ENCODE measurements at places on chromosomes 1 and 21.

- no peak for DNase-seq
Observed at GRCh38 chr1:147800804-147801203, 40.4 kb upstream of the GJA5 start.

DNA sequence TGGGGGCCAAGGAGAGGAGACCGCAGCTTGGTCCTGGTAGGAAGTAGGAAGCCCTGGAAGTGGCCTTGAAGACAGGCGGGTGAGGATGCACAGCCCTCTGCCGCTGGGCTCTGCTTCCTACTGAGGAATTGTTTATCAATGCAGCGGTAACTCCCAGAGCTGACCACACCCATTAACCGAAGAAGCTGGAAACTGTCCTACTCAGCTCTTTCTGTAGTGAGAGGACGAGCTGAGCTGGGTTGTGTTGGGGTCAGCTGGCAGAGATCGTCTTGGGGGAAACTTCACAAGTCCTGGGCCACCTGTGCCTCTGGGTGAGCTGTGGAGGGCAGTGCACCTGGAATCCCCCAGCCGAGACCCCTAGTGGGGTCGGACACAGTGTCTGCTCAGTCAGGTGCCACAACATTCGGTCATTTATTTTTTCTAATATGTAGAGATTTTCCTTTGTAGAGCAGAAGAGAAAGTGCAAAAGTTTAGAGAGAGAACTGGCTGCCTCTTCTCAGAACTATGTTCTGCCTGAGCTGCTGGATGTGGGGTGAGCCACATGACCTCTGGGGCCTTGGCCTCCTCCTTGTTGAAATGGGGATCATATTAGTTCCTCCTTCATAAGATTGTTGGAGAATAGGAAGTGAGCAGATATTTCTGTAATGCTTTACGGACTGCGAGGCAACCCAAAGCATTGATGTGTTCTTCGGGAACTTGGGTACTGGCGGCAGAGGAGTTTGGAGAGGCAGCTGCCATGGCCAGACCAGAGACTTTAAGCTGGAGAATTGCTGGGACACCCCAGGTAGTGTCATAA lies 3.6 kb downstream of the NECAP2 start:
- DNase-seq: no peak

DNA sequence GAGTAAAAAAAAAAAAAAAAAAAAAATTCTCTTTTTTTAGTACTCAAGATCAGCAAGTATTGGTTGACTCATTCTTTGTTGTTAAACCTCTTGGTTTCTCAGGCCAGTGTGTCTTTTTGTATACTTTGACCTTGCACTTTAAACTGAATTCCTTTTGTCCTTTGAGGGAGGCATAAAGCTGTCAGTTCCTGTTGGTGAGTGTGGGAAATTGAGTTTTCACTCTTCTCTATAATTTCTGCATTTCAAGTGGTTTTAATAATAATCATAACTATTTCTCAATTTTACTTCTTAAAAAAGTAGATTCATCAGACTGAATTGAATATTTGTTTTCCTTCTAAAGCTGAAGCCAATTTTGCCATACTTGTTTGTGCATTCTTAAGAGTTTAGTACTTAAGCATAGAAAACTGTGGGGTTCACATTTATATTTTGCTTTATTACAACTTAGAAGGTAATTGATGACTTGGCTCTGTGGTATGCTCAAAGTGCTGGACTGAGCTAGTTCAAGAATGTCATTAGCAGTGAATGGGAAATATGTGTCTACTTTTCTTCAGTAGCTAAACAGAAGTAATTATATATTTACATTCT lies 43.4 kb downstream of the ITSN1 start:
- DNase-seq: no peak

DNA sequence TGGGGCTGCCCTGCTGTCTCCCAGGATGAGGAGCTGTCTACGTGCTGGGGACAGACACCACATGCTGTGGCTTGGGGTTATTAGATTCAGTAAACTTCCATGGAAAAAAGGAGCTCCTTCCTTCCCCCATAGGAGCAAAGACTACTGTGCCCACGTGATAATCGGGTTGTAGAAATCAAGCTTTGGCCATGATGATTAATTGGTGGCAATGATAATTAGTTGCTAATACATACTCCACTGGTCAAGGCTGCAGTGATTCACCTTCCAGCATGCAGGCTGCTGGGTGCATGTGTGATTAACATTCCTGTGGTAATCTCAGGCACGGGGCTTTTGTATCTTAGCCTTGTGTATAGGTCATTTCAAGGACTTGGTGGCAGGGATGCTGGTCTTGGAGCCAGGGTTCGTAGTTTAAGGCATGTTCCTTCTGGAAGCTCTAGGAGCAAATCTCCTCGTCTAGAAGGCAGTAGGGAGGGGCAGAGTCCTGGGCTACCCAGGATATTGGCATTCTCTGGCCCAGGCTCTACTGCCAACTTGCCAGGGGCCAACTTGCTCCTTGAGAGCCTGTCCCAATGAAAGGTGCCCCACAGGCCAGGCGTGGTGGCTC lies 41.4 kb downstream of the TMCO4 start:
- no peak for DNase-seq

- DNase-seq: no peak
Observed at GRCh38 chr1:19204446-19205266, 5.4 kb downstream of the UBR4 start.

DNA sequence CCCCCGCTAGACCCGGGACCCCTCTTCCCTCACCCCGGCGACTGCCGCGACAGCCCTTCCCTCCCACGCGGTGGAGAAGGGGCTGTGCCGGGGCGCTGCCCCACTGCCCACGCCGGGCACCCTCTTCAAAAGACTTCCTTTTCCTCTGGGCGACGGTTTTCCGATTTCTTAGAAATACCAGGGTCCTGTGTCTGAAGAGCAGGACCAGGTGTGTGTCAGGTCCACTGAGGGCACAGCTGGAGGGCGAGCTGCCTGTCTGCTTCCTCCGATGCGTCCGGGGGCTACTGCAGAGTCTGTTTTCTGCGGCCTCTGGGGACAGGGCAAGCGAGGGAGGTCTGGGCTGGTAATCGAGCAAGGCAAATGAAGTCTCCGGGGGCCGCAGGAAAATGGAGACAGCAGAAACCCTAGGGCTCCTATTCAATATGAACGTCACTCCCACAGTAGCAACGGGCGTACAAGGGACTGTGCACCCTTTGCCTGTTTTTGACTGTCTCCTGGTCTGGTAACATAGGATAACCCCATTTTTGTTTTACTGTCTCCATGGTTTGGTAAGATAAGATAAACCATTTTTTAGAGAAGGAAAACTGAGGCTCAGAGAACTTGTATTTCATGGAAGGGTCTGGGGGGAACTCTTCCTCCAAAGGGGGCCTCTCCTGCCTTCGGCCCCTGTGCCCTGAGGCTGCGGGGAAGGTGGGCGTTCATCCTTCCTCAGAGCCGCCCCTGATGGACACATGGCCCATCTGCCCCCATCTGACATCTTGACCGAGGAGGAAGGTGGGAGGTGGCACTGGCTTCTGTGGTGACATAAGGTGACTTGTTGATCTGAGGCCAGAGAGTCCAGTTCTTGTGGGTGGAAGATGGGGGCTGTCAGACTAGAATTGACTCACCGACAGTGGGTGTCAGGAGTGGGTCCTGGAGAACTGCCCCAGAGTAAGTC lies 970 bp downstream of the TNFRSF1B start:
- DNase-seq: no peak

GRCh38 chr1:185652348-185652747 lies 81.8 kb upstream of the HMCN1 start:
- no peak for DNase-seq

DNA sequence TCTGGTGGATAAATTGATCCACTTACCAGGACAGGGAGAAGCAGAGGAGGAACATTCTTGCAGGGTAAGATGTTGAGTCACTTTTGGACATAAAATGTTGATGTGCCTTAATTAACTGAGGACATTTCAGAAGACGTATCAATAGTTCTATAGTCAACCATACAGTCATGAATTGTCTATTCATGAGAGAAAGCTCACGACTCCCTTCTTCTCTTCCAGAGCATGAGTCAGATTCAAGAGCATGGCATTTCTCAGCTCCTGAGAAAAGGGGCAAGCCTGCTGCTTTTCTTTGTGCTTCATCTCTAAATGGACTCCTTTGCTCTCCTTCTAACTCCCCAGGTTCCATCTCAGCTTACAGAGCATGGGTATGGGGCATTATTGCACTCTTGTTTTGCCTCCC lies 55.7 kb downstream of the ADGRL4 start:
- no peak for DNase-seq

DNA sequence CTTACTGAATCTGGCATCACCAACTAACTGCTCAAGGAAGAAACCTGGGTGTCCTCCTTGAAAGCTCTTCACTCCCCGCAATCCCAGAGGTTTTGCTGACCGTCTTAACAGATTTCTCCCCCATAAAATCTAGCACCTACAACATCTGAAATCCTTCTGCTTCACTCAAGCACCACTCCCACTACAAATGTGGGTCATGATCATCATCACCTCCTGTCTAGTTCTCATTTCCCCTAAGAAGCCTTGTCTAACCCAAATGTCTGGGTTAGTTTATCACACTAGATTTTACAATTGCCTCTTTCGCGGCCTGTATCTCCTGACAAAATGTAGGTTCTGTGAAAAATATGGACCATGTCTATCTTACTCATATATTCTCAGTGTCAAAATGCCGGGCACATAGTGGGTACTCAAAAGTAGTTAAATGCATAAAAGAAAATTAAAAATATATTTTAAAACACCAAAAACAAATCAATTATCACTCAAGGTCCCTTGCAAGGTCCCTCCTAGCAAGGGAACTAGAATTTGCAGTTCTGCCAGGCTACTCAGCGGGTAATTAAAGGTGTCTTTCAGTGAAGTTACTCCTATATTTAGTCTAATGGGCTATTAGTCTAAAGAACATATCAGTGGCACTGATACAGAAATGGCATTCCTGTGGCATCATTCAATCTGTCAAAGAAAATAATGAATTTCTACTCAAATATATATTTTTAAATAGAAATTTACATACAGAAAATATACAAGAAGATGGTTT lies 19.6 kb downstream of the C21orf91 start:
- DNase-seq: no peak

DNA sequence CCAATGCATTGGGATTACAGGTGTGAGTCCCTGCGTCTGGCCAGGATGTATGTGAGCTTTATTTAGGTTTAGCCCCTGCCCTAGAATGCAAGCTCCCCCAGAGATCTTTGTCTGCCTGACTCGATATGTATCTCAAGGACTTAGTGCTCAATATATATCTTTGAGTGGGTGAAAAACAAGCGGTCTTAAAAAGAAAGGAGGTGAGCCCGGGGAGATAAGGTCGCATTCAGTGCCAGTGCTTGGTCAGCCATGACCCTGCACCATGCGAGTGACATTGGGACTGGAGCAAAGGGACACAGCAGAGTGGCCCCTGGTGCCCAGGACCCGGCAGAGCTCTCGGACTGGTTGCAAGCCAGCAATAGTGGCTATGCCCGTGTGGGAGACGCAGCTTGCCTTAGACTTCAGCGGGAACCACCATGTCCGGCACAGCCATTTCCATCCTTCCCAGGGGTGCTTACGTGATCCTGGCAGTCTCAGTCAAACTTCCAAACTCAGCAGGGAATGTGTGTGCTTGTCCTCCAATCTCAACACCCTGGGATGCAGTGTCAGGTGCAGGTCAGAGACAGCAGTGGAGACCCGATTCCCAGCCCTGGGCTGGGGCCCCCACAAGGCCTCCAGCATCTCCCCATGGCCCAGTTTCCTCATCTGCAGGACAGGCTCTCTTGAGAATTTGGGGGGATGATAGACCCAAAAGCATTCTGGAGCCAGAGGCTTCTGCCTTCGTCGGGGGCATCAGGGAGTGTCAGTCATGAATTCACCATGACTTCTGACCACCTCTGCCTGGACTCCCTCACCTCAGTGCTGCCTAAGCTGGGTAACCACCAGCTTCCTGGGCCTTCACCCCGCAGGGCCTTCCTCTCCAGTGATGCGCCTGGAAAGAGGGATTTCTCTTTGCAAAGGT lies 1.8 kb downstream of the MX2 start:
- no peak for DNase-seq

- no peak for DNase-seq
Observed at GRCh38 chr1:175566247-175566646, 177.1 kb downstream of the TNR start.

GRCh38 chr1:93056214-93056613 lies 22.9 kb upstream of the MTF2 start:
- DNase-seq: peak; percentile 41

DNA sequence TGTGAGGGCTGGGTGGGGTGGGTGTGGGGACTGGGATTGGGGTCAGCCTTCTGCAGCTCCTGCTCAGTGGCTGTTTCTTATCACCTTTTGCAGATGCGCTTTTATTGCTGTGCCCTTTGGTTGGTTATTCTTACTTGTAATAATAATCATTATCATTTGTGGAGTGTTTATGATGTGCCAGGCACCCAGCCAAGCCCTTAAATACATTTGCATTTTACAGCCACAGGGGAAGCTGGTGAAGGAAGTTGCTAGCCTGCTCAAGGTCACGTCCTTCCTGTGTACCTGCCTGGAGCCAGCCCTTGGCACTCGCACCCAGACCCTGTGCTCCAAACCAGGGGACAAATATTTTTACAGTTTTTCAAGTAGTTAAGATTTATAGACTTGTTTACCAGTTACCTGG lies 144.0 kb downstream of the PGBD5 start:
- peak; percentile 40 for DNase-seq

DNA sequence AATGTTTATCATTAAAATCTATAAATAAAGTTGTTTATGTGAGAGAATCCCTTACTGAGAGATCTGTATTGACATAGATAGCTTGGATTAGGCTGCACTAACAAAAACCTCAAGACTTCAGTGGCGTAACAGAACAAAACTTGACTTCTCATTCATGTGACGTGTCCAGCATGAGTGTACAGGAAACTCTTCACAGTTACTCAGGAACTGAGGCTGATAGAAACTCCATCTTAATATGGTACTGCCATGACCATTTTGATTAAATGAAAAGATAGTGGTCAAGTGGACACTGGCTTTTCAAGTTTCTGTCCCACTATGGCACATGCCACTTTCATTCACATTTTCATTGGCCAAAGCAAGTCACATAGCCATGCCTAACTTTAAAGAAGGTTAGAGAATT lies 3.7 kb downstream of the ST3GAL3 start:
- DNase-seq: no peak

GRCh38 chr1:88890791-88891317 lies 513 bp downstream of the GTF2B start:
- peak; percentile 74 for DNase-seq

- no peak for DNase-seq
Observed at GRCh38 chr1:74834261-74834660, 101.3 kb downstream of the TYW3 start.

DNA sequence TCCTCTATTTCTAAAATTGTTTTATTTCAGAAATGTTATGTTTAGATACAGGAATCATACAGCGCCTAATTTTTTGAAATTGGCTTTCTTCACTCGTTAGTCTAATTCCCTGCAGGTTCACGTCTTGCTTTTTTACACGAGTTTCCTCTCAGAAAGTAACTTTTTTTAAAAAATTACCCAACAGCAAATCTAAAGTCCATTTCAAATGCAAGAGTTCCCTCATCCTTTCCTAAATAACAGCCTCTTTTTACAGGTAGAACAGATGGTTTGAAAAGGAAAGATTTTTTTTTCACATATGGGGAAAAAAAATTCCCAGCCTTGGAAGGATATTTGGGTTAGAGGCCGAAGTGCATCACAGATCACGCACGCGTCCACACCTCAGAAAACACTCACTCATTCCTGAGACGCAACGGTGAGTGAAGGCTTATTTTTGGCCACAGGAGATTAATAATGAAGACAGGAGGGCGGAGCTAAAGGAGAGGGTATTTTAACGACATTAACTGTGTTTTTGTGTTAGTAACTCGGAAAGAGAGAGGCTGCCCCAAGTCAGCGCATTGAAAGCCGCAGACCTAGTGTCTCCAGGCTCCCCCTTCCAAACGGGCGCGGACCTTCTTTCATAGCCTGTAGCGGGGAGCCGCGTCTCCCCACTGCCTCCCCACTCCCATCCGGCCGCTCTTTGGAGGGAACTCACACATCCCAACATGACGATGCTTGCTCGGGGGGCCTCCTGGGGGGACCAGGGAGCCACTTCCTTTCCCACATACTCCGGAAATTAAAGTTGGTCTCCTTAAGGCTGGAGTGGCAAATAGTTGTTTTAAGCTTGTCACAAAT lies 969 bp upstream of the RIPK4 start:
- DNase-seq: peak; percentile 61
